Stimulated activated CD4-positive, alpha-beta T cell treated with anti-CD3 and anti-CD28 coated beads, Interleukin-12 subunit alpha, Interleukin-12 subunit beta, amount 100 ng/mL, for 24 hours (primary cell): ENCODE measurements at places on chromosomes 6 and 20.

GRCh38 chr6:160831739-160832138 is 129.7 kb downstream of the PLG start:
- no peak for DNase-seq

DNA sequence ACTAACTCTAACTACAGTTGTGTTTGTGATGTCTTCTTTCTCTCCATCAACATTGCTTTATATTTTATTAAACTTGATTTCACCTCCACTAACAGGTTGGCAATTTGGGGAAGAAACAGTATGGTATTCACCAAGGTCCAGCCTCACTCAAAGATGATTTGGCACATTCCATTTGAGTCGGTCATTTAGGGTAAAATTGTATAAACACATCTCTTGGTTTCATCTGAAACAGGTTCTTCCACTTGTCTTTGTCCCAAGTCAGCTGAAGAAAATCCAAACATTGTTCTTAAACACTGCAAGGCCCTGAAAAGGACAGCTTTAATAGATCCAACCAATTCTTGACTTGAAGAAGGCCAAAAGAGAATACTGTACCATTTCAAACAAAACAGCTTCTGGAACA is 104.9 kb upstream of the NT5E start:
- no peak for DNase-seq

DNA sequence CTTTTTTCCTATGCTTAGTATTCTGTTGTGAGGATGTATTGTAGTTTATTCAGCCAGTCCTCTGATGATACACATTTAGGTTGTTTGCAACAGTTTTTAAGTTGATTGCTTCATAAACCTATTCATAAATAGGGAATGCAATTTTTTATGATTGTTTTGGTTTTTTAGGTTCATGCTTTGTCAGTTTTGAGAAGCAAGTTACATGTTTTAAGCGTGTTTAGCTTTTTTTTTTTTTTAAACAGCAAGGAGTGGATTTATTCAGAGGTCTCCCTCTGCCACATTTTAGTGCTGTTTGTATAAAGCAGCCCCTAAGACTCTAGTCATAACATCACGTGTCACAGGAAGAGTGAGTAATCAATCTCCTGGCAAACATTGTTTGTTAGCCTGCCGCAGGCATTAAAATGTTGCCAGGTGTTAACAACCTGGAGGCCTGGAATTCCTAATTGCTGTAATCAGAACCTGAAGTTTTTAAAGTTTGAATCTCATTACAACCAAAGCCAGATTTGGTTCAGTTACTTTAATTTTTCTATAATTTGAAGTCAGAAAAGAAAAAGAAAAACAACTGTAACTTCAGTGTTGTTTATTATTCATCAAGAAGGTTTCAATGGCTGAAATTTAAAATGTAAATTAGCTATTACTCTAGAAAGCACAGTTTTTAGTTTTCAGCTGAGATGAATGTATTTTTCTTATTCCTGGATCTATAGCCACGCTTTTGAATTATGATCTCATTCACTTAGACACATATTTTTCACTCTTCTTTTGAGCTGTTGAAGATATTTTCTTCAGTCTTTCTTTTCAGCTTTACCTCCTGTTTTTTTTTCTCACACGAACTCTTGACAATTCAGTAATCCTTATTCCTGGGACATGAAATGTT is 59.2 kb downstream of the KCNS1 start:
- no peak for DNase-seq

DNA sequence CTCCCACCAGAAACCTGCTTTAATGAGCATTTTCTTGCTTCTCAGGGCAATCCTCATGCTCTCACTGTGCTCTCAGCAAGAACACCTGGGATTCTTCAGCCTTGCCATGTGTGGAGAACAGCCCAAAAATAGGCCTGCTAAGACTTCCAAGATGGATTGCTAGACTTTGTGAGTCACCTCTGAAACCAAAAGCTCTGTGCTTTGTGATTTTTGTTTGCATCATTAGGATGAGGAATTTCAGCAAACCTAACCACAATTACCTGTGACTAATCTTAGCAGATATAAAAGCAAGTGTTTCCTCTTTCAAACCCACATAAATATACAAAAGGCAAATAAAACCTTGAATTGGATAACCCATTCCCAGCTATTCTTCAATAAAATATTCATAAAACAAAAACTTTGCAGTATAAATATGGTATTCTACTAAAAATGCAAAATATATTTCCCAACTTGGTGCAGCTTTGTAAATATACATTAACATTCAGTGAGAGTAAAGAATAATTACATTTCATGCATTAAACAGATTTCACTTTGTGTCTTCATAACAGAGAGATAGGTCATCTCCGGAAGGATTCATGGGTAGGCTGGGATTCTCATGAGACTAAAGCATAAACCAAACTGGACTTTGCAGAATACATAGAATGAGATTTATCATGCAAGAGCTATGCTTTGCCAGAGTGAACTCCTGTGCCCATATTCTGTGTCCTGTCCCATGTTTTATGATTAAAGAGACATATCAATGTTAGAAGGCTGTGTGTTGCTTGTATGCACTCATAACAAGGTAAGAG is 33.5 kb downstream of the TPBG start:
- no peak for DNase-seq

DNA sequence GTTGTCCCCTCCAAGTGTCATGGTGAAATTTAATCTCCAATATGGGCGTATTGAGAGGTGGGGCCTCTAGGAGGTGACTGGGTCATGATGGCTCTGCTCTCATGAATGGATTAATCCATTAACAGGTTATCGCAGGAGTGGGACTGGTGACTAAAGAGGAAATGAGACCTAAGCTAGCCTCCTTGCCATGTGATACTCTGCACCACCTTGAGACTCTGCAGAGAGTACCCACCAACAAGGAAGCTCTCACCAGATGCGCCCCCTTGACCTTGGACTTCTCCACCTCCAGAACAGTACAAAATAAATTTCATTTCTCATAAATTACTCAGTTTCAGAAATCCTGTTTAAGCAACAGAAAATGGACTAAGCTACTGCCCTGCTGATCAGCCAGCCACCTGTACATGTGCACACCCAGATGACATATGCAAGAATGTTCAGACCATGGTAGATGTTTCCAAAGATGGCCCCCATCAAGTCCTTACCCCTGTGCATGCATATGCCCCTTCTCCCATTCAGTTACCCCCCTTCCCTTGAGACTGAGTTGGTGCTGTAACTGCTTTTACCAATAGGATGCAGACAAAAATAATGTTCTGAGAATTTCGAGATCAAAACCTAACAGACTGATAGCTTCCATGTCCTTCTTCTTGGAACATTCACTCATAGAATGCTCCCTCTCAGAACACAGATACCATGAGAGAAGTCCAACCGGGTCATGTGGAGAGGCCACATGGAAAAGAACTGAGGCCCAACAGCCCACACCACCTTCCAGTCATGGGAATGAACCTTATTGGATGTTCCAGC is 28.4 kb downstream of the MAP3K5 start:
- DNase-seq: no peak

- no peak for DNase-seq
Observed at GRCh38 chr20:49700411-49701185, 13.1 kb downstream of the B4GALT5 start.

GRCh38 chr20:17381724-17382123 is 149.5 kb downstream of the BFSP1 start:
- no peak for DNase-seq

DNA sequence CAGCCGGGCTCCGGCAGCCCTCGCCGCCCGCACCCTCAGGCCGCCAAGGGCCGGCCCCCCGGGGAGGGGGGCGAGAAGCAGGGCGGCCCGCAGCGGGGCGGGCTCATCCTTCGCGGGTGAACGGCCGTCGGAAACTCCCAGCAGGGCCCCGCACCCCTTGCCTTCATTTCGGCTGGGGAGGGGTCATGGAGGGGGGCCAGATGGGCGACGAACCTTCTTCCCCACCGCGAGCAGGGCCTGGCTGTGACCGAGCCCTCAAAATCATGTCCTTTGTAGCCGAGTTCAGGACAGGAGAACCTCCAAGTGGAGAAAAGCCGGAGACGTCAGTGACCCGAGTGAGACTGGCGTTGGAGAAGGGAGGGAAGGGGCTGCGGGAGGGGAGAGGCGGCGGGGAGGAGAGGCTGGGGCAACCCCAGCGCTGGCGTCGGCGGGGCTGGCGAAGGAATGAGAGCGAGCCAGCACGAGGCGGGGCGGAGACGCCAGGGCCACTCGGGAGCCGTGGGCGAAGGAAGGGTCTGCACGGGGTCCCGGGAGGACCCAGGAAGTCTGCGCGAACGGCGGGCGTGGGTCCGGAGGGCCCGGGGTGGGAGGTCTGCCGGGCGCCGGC is 571 bp upstream of the FOXC1 start:
- no peak for DNase-seq

GRCh38 chr6:2772840-2773239 is 7.6 kb downstream of the WRNIP1 start:
- no peak for DNase-seq

- no peak for DNase-seq
Observed at GRCh38 chr6:168658059-168658458, 217.1 kb downstream of the SMOC2 start.

DNA sequence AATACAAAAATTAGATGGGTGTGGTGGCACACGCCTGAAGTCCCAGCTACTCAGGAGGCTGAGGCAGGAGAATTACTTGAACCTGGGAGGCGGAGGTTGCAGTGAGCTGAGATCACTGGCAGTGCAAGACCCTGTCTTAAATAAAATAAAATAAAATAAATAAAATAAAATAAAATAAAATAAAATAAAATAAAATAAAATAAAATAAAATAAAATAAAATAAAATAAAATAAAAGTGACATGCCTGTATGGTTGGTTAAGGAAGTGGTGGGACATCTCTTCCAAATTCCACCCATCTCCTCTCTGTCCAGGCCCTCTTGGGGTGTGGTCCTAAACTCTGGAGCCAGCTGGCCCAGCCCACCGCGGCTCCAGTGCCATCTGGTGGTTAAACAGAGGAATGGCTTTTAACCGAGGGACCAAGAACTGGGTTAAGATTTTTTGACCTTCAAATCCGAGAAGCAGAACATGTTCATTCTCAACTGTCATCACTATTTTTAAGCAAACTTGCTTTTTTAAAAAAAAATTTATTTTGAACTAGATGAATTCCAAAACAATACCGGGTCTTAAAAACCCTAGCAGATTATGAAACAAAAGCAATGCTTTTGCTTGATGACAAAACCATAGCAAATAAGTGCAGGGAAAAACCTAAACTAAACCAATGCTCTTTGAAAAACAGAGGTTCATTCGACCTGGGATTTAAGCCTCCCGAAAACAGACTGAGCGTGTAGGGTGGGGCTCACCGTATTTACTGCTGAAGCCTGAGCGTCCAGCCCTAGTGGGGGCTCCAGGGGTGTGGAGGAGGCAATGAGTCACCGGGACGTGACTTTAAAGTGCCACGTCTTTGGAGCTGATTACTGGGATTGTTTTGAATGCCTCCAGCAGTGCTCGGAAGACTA is 68.8 kb downstream of the CDC5L start:
- peak; percentile 16 for DNase-seq

DNA sequence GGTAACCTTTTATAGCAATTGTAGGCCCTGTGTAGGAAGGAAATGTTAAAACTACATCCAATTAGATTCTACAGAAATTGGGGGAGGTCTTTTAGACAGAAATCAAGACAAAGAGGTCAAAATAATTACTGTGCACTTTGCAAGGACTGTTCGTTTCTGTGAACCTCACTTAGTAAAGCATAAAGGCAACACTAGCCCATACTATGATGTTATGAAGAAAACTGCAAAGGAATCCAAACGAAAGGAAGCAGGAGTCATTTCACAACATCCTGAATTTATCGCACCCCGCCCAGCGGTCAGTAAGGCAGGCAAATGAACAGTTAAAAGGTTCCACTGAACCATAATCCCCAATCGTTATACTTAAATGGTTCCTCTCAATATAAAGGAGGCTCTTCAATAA is 429.5 kb upstream of the ARID1B start:
- no peak for DNase-seq

- no peak for DNase-seq
Observed at GRCh38 chr20:57008217-57008616, 258.2 kb downstream of the BMP7 start.

- no peak for DNase-seq
Observed at GRCh38 chr6:101851911-101852310, 458.4 kb downstream of the GRIK2 start.

DNA sequence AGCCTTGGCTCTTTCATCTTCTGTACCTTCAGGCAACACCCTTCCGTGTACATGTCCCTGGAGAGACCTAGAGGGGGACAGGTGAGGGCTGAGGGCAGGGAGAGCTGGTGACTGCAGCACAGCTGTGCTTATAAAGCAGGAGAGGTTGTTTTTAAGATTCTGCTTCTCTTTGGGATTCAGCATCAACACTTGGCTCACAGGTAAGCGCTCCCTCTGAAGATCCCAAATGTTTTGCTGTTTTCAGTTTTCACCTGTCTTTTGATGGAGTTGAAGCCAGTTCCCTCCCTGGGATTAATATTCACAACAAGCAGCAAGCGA is 19.4 kb upstream of the TRAF3IP2 start:
- DNase-seq: no peak

DNA sequence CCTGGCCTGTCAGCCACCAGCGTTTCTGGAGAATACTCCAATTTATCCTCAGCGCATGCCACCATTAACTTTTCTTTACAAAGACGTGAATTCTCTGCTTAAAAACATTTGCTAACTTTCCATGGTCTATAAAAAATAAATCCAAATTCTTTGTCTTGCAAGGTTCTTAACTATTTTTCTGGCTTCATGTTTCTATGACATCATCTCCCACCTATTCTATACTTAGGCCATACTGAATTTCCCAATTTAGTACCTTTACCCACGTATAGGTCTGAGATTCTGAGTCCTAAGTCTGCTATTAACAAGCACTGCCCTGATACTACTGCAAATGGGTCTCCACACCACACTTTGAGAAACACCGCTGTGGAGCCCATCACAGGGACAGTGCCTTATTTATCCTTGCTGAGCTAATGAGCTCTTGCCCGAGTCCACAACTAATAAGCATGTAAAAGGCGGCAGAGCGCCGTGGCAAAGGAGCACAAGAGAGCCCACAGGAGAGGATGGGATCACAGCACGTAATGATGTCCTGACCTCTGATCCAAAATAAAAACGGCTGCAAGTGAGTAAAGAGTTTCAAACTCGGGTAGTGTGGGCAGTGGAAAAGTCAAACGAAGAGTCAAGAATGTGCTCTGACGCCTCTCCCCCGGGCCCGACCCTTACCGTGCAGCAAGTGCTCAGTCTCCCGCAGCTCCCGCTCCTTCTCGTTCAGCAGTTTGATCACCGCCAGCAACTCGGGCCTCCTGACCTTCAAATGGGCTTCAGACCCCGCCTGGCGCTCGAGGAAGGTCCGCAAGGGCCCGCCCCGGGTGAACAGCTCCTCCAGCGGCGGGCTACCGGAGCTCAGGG is 519 bp downstream of the MTRF1L start:
- no peak for DNase-seq

GRCh38 chr6:71114544-71114943 is 157.7 kb upstream of the B3GAT2 start:
- no peak for DNase-seq

DNA sequence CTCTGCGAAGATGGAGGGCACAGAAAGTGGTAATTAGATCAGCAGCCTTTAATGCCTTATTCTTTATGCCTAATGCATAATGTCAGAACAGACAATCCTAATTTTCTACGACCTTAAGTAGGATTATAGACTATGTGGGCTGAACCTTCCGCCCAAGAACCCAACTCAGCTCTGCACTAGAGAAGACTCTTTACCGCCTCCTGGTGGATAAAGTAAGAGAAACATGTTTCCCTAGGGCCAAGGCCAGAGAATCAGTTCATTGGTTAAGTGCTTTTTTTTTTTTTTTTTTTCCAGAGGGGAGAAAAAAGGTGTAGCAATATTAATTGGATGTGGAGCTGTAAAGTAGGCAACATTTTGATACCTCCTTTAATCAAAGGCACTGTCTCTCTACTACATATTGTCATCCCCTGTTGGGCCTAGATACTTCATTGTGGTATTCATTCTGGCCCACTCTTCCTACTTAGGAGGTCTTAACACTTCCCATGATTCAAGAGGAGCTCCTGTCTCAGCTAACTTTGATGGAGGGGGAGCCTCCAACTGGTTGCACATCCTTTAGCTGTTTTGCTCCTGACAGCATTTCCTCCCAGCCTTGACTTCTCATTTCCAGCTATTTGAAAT is 124.9 kb upstream of the NRN1 start:
- no peak for DNase-seq
